ENCODE measurements at places on chromosomes 5 and 9.

GRCh38 chr5:137592317-137592716 lies 93.2 kb upstream of the SPOCK1 start:
- no peak for DNase-seq

GRCh38 chr9:85303757-85304134 lies 438.0 kb downstream of the AGTPBP1 start:
- DNase-seq: no peak

DNA sequence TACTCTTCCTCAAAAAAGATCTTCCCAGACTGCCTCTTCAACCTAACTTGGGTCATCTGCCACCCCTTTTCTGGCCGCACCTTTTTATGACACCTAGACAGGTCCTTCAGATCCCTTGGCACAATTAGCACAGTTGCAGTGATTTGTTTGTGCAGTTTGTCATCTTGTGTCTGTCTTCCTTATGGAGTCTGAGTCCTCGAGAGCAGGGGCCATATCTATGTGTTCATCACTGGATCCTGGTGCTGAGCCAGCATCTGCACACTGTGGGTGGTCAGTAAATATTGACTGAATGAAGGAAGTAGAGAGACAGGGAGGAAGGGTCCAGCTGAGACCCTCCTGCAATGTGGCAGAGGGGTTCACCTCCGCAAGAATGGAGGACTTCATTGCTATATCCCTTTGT lies 14.4 kb downstream of the ERGIC1 start:
- DNase-seq: no peak

GRCh38 chr9:121604242-121604641 lies 47.2 kb upstream of the DAB2IP start:
- DNase-seq: no peak

DNA sequence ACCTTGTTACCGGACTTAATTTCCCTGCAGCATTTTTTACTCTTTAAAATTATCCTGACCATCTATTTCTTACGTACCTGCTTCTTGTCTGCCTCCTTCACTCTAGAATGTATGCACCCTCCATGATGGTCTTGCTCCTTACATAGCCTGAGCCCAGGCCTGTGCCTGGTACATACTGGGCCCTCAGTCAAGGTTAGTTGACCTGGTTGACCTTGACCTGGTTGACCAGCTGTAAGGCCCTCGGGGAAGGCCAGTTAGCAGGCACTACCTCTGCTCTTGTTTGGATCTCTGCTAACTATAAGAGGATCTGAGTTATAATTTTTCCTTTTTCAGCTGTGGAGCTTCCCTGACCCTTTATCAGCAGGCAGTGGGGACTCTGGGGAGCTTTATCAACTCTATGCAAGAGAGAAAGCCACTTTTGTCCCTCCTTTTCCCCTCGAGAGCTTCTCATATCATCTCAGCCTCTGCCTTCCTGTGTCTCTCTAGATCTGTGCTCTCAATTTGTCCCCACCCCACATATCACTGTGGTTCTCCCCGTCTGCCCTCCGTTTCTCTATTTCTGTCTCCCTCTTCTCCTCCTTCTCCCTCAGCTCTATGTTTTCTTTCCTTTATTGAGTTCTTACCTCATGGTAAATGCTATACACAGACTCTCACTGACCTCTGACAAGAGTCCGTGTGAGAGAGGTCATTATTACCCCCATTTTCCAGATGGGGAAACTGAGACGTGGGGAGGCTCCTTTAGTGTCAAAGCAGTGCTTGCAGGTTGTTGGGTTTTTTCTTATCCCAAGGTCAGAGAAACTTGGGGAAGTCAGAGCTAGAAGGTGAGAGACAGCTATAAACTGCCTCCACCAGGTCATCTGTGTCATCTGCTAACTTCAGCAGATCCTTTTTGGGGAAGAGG lies 28.6 kb downstream of the SPRY4 start:
- DNase-seq: no peak

- DNase-seq: peak; percentile 50
These were observed 78.1 kb downstream of the RAPGEF1 start for GRCh38 chr9:131661568-131662288.

DNA sequence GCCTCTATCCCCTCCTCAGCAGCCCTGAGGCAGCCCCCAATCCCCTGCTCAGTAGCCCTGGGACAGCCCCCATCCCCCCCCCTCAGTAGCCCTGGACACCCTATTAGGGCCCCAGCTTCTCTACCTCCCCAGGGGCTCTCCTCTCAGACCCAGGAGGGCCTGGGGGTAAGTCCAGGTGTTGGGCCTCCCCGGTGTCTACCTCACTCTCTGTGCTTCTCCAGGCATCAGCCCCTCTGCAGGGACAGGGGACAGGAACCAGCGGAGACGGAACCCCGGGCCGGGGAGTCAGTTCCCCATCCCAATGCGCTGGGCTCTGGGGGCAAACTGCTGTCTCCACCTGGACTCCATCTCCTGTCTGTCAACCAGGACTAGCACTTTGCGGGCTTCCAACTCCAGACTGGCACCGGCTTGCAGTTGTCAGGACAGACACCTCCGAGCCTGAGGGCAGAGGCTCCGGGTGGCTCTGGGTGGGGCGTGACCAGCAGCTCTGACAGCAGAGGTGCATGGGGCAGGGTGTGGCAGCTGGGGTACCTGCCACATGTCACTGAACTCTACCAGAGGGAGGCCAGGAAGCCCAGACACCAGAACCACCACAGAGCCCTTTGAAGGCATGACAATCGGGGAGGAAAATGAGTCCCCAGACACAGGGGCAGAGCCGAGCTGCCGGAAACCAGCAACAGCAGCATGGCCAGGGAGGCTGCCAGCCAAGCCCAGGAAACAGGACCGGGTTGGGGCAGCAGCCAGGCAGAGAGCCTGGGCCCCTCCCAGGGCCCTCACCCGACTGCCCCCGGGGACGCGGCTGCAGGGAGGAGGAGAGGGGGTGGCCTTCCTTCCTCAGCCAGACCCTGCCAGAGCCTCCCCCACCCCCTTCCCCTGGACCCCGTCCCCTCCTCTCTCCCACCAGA lies 17.7 kb upstream of the UBAC1 start:
- no peak for DNase-seq

Data from activated CD4-positive, alpha-beta T cell treated with anti-CD3 and anti-CD28 coated beads for 24 hours (primary cell).